ENCODE measurements at places on chromosomes 11 and 22.

- no peak for DNase-seq
Measured at GRCh38 chr11:119015054-119015611, 3.0 kb downstream of the RPS25 start.

DNA sequence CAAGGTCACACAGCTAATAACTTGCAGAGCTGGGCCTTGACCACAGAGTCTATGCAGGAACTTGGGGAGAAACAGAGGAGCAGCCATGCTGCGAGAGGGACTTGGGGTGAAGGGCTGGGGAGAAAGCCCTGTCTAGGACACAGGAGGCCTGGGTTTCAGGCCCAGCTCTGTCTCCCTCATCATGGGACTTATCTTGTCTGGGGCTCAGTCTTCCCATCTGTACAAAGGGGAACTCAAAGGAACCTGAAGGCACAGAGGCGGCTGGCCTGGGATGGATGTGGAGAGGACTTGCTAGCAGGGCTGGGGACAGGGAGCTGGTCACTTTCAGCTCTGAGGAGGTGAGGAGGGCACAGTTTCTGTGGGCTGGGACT is 36.9 kb upstream of the TPBGL start:
- DNase-seq, result no peak

GRCh38 chr11:114309517-114309916 is 13.3 kb downstream of the NNMT start:
- DNase-seq, result no peak

- no peak for DNase-seq
Measured at GRCh38 chr11:120289426-120289825, 35.7 kb upstream of the TLCD5 start.

DNA sequence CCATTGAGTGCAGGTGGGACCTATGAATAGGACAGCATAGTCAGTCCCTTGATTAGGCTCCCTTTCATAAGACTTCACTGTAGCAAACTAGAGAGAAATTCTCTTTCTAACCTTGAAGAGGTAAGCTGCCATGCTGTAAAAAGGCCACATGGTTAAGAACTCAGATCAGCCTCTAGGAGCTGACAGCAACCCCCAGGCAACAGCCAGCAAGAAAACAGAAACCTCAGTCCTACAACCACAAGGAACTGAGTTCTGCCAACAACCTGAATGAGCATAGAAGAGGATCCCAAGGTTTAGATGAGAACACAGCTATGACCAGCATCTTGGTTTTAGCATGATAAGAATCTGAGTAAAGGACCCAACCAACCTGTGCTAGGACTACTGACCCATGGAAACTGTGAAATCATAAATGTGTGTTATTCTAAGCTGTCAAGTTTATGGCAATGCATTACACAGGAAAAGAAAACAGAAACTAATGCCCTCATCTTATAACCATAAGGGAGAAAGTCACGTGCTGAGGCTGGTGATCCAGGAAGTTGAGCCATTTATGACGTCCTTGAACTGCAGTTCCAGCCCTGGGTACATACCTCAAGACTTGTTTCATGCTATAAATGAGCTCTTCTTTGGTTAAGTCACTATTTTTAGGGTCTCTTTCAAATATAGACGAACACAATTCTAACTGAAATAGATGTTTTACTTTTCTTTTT is 43.3 kb downstream of the RAB38 start:
- DNase-seq, result no peak

GRCh38 chr11:124748481-124749343 is 3.3 kb downstream of the VSIG2 start:
- DNase-seq, result no peak

DNA sequence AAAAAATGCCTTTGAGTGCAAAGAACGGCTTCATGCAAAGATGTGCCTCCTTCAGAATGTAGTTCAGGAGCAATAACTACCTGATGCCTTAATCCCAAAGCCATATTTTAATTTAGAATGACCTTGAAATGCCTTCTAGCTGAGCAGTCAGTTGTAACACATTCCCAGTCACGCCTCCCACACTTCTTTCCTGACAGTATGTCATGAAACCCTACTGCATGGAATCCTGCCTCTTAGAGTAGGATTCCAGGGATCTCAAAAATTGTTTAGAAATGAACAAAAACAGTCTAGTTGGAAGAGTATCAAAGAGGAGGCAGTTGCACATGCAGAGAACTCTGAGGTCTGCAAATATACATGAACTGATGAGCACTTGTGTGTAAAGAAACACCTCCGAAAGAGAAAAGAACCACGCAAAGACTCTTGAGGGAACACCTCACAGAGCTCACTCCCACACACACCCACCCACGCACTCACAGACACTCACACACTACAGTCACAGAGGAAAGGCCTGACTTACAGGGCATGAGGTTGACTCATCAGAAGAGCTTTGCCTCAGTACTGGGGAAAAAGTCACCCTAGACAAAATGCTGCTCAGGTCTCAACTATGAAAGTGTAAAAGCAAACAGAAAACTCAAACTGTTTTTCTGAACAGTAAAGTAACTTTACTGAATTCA is 77.4 kb downstream of the GGTLC2 start:
- DNase-seq, result peak; percentile 47

DNA sequence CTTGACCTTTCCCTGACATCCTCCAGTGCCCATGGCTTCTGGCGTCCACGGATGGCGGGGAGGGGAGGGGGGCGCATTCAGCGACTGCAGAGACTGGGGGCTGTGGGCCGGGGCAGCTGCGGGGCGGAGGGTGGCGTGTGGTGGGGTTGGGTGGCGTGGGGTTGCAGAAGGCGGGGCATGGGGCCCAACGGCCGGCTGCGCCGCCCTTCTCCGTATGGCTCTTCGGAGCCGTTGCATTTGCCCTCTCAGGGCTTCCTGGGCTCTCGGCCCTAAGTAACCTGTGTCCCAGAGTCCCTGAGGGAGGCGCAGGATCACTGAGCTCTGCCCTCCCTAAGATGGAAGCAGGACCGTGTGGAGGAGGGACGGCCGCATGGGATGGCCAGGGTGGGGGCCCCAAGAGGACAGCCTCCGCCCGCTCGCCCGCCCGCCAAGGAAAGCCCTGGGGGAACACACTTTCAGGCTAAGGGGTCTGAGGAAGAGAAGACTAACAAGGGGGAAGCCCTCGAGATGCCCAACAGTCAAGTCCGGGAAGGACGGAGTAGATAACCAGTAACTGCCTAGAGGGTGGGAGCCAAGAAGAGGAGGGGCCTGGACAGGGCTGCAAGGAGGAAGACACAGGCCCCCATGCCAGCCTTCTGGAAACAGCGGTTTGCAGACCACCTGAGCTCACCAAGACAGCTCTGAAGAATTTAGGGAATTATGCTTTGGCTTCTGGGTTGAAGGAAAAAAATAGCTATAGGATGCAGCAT is 9.2 kb upstream of the AIFM3 start:
- no peak for DNase-seq

DNA sequence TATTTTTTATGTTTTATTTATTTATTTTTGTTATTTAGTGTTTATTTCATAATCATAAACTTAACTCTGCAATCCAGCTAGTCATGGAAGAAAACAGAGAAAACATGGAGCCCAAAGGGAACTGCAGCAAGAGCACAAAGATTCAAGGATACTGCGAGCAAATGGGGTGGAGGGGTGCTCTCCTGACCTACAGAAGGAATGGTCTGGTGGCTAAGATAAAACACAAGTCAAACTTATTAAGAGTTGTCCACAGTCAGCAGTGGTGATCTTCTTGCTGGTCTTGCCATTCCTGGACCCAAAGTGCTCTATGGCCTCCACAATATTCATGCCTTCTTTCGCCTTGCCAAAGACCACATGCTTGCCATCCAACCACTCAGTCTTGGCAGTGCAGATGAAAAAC is 36.7 kb downstream of the STIM1 start:
- no peak for DNase-seq

DNA sequence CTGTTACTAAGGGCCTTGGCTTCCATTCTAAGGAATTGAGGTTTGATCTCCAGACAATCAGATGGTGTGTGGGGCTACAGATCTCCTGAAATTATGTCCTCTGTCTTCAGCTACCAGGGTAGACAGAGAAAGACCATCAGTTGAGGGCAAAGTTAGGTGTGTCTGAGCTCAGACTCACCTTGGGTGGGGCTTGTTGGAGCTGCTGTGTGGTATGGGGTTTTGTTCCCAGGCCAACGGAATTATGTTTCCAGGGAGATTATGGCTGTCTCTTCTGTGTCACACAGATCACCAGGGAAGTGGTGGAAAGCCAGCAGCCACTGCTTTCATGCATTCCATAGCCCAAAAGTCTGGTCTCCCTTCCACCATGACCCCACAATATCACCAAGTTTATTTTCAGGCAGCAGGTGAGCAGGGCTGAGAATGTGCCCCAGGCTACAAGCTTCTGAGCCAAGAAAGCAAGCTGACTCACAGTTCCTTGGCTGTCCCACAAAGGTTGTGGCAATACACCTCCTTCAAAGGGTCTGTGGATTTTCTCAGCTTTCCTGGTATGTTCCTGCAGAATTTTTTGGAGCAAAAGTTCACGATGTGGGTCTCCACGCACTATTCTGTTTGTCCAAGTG is 714.9 kb downstream of the LUZP2 start:
- DNase-seq, result no peak

GRCh38 chr11:93655581-93656255 is 5.8 kb upstream of the CEP295 start:
- no peak for DNase-seq

DNA sequence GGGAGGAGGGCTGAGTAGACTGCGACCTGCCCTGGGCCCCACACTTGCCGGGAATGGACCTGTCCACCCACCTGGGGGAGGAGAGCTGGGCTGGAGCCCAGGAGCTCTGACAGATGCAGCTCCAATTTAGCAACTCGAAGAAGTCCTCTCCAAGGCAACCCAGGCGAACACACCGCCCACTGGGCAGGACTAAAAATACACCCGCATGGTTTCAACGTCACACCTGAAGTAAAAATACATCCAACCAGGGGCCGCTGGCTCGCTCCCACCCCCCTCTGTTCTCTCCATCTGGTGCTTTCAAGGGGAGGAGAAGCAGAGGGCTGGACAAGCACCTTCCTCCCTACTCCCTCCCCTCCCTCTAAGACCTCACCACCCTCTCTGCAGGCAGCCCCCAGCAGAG is 119.9 kb downstream of the FEZ1 start:
- DNase-seq, result no peak

DNA sequence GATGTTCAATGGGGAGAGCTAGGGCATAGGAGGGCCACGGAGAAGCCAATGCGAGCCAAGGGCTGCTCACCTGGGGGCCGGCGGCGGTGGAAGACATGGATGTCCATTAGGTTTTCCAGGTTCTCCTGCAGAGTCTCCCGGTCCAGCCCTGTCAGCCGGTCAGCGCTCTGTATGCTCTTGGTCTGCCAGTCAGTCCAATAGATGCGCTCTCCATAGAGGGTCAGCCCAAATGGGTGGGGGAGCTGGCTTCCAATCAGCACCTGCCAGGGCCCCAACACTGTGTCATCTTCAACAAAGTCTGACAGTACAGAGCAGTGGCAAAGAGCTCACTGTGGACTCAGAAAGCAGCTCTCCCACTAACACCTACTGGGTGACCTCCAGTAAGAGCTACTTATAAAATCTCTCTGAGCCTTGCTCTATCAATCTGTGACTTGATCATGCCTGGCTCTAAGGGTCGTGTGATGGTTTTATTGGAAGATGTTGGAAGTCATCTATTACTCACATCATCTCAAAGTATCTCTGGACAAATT is 33.0 kb upstream of the CKAP5 start:
- no peak for DNase-seq

DNA sequence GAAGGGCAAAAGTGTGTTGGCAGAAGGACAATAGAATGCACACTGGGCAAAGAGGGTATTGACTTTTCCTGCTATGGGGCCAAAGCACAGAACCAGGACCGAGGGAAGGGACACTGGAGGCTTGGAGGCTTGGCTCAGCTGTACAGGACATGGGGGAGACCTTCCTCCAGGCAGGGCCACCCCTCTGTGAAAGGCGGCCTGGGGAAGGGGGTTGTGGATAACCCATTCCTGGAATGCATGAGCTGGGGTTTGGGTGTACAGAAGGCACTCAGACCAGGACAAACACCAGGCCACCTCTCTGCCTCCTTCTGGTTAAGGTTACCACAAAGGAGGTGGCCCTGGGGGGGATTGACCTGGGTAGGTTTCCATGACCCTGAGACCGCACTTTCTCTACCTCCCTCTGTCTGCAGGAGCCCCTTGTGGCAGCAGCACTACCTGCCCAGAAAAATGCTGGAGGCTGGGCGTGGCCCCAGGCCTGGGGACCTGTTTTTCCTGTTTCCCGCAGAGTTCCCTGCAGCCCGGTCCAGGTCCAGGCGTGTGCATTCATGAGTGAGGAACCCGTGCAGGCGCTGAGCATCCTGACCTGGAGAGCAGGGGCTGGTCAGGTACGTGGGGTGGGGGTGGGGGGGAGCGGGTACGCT is 9.6 kb downstream of the P2RY2 start:
- no peak for DNase-seq

GRCh38 chr22:25702040-25702439 is 39.9 kb upstream of the MYO18B start:
- no peak for DNase-seq

GRCh38 chr11:67027483-67027930 is 4.6 kb downstream of the SYT12 start:
- no peak for DNase-seq

DNA sequence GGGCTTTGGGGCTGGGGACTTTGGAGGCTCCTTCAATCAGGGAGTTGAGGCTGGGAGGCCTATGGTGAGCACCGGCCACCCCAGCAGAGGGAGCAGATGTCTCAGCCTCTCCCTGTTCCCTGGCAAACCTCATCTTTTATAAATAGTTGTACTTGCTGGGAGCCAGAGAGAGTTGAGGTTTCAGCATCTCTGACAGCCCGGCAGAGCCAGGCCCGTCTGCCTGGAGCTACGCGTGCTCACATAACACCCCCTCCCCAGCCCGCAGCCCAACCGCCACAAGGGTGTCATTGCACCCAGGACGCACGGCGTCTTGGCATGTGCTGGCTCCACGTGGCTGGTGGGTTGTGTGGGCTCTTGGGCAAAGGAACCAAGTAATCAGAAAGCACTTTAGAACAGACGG is 127.1 kb downstream of the CHST1 start:
- DNase-seq, result no peak

GRCh38 chr11:45857961-45858474 is 10.7 kb downstream of the CRY2 start:
- DNase-seq, result no peak

- DNase-seq, result no peak
Measured at GRCh38 chr11:74819400-74819799, 70.8 kb downstream of the RNF169 start.

DNA sequence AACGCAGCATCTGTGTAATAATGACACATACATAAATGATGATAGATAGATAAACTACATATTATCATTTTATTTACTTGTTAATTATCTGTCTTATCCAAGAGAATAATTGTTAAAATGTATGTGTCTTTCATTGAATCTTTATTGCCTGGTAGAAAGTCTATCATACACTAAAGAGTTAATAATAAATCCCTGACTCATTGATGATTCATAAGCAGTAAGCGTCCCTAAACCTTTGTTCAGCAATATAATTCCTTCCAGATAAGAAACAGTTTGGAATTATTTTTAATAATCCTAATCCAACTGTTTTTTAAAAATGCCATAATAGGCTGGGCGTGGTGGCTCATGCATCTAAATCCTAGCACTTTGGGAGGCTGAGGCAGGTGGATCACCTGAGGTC is 655.6 kb upstream of the CNTN5 start:
- DNase-seq, result no peak

DNA sequence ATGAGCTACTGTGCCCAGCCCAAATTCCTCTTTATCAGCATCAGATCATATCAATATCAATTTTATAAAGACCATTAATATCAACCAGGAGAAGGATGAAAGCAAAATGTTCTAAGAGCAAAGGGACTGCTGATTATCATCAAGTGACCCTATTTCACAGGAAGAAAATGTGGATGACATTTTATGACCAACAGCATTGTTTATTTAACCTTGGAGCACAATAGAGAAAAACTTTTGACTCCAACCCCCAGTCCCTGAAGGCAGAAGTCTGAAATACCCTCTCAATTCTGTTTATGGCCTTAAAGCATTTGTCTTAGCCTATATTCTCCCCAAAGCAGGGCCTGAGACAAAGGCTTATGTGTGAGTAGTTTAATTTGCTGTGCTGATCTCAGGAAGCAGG is 11.3 kb upstream of the ALG8 start:
- DNase-seq, result no peak

Measured in stimulated activated CD8-positive, alpha-beta memory T cell treated with anti-CD3 and anti-CD28 coated beads, Interleukin-2, amount 100 ng/mL, for 48 hours (primary cell).